ENCODE measurements at places on chromosomes 4 and X.

DNA sequence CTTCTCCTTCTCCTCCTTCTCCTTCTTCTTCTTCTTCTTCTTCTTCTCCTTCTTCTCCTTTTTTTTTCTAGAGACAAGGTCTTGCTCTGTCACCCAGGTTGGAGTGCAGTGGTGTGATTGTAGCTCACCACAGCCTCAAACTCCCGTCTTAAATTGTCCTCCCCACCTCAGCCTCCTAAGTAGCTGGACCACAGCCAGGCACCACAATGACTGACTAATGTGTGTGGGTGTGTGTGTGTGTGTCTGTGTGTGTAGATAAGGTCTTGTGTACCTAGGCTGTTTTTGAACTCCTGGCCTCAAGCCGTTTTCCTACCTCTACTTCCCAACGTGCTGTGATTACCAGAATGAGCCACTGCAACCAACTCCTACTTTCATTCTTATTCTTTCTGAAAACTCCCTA is 390.9 kb downstream of the ADAM29 start:
- no peaks in the 10 kb centered on the region for H3K27me3 ChIP-seq
- no peak overlapping the region for H3K4me3 ChIP-seq
- H3K27ac ChIP-seq = no peak overlapping the region

GRCh38 chr4:105137121-105137875 is 9.4 kb upstream of the TET2 start:
- H3K27ac ChIP-seq = no peak overlapping the region
- H3K27me3 ChIP-seq = no peaks in the 10 kb centered on the region
- no peaks in the 10 kb centered on the region for H3K4me1 ChIP-seq
- H3K4me3 ChIP-seq = no peak overlapping the region
- no peaks in the 10 kb centered on the region for H3K36me3 ChIP-seq
- no peak for DNase-seq

DNA sequence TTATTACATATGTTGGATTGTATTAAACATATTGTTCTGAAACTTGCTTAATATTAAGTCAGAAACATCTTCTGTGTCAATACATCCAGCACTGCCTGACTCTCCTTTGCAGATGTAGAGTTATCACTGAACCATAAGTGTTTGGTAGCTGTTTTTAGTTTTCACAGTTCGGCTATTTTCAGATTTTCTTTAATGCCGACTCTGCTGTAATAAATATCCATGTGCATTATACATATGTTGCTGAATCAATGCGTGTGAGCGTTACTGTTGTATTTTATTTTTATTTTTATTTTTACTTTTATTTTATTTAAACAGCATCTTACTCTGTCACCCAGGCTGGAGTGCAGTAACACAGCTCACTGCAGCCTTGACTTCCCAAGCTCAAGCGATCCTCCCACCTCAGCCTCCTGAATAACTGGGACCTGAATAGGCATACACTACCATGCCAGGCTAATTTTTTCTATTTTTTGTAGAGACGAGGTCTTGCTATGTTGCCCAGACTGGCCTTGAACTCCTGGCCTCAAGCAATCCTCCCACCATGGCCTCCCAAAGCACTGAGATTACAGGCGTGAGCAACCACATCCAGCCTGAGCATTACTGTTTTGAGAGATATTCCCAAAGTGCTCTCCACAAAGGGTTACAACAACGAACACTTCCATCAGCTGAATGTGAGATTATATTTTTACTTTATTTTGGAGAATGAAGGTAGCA is 50.7 kb upstream of the NOCT start:
- no peaks in the 10 kb centered on the region for H3K4me1 ChIP-seq
- no peak for DNase-seq
- no peak overlapping the region for H3K4me3 ChIP-seq
- H3K27me3 ChIP-seq = no peaks in the 10 kb centered on the region

- H3K36me3 ChIP-seq = no peaks in the 10 kb centered on the region
- H3K4me3 ChIP-seq = no peak overlapping the region
- DNase-seq = peak; percentile 16
- H3K4me1 ChIP-seq = no peaks in the 10 kb centered on the region
- no peaks in the 10 kb centered on the region for H3K27me3 ChIP-seq
These were observed 80.8 kb downstream of the ANKRD50 start for GRCh38 chr4:124631760-124632159.

- DNase-seq = no peak
- no peaks in the 10 kb centered on the region for H3K27me3 ChIP-seq
- no peaks in the 10 kb centered on the region for H3K36me3 ChIP-seq
- H3K4me3 ChIP-seq = no peak overlapping the region
- H3K4me1 ChIP-seq = no peaks in the 10 kb centered on the region
These were observed 64.7 kb upstream of the BTC start for GRCh38 chr4:74858921-74859562.

GRCh38 chr4:162164906-162165510 is 1.2 kb upstream of the FSTL5 start:
- H3K27ac ChIP-seq = no peak overlapping the region
- no peaks in the 10 kb centered on the region for H3K4me1 ChIP-seq
- no peak for DNase-seq
- no peaks in the 10 kb centered on the region for H3K36me3 ChIP-seq

GRCh38 chrX:2647627-2648026 is 43.5 kb upstream of the CD99 start:
- H3K4me3 ChIP-seq = no peak overlapping the region
- H3K27me3 ChIP-seq = no peaks in the 10 kb centered on the region
- no peak overlapping the region for H3K27ac ChIP-seq
